ENCODE measurements at places on chromosomes 2 and 18.
A peak's percentile ranks its signal among the peaks of the same experiment; 100 is the strongest.

DNA sequence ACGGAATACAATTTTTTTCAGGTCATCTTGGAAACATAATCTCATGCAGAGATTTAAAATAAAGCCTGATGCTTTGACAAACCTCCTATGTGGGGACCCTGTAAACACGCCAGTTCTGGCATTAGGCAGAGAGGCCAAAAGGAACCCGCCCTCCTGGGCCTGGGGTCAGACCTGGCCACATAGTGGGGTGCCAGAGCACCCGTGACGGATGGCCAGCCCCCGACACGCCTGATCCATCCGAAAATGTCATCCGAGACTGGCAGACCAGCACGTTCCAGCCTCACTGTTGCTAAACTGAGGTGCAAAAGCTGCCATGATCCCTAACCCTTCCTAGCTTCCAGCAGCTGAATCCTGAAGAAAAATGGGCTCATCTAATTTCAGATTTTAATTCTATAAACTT lies 222.6 kb upstream of the SALL3 start:
- peaks cover 2% of the 10 kb centered on the region for H3K27me3 ChIP-seq
- no peak overlapping the region for H3K27ac ChIP-seq
- H3K36me3 ChIP-seq: no peaks in the 10 kb centered on the region
- no peaks in the 10 kb centered on the region for H3K4me1 ChIP-seq

- H3K36me3 ChIP-seq: peaks cover 53% of the 10 kb centered on the region
- no peak for DNase-seq
- H3K4me1 ChIP-seq: no peaks in the 10 kb centered on the region
- H3K27me3 ChIP-seq: no peaks in the 10 kb centered on the region
- H3K27ac ChIP-seq: no peak overlapping the region
- no peak overlapping the region for H3K4me3 ChIP-seq
Observed at GRCh38 chr2:43942881-43943280, 52.9 kb downstream of the LRPPRC start.

DNA sequence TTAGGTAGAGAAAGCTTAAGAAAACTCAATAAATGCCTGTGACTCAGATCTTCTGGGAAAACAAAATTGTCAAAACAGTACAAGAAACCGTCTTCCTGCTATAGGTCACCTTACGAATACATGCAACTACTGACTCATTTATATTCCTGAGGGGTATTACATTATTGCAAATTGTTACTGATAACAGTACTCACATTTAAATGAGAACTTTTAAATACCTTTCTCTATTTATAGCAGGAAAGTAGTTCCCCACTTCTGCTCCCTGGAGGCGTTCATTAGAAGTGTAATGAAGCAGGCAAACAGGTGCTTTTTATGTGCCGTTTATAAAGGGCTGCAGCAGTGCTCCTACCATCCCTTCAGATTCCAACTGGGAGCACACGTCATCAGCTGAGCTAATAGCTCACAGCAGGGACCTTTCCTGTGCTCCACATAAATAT lies 65.1 kb upstream of the RPRM start:
- no peaks in the 10 kb centered on the region for H3K36me3 ChIP-seq
- H3K27ac ChIP-seq: no peak overlapping the region
- no peak for DNase-seq
- no peak overlapping the region for H3K4me3 ChIP-seq

DNA sequence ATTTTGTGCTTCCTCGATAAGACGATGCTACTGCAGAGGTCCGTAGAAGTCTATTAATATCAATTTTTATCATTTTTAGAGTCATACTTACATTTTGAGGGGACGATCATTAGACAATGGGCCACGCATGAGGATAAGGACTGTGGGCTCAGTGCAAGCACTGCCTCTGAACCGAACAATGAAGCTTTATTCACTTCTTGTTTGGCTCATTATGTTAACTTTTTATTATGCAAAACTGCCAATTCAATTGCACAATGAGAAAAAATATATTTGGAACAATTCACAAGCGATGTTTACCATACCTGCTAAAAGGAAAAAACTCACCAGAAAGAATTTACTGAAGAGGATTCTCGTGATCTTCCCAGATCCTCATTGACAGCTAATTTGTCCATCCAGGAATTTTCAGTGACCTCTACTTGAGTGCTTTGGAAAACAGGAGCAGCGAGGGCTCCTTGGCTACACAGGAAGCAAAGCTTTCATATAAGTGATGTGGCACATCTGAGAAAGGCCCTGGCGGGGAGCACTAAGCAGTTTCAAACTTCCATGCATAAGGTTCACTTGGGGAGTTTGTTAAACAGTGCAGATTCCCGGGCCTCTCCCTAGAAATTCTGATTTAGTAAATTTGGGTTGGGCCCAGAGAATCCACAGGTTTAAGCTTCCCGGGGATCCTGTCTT lies 13.3 kb upstream of the CAPN13 start:
- no peak overlapping the region for H3K4me3 ChIP-seq
- H3K27me3 ChIP-seq: no peaks in the 10 kb centered on the region
- no peak overlapping the region for H3K27ac ChIP-seq

GRCh38 chr2:214800180-214800579 lies 9.3 kb downstream of the BARD1 start:
- H3K27me3 ChIP-seq: no peaks in the 10 kb centered on the region
- no peak for DNase-seq
- no peaks in the 10 kb centered on the region for H3K4me1 ChIP-seq
- no peak overlapping the region for H3K27ac ChIP-seq

DNA sequence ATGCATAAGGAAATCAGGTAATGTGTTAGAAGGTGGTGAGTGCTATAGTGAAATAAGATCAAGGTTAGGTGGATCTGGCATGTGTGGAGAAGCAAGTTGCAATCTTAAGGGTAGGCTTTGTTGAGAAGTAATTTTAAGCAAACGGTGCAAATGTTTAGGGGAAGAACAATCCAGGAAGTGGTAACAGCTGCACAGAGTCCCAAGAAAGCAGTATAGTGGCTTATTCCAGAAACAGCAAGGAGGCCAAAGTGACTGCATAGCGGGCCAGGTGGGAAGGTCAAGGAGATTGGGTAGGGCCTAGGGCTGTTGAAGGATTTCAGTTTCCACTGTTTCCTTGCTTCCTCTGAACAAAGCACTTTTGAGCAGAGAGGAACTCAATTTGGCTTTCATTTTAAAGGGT lies 30.0 kb upstream of the RAB1A start:
- H3K4me3 ChIP-seq: no peak overlapping the region
- no peaks in the 10 kb centered on the region for H3K27me3 ChIP-seq
- H3K36me3 ChIP-seq: no peaks in the 10 kb centered on the region
- DNase-seq: no peak

DNA sequence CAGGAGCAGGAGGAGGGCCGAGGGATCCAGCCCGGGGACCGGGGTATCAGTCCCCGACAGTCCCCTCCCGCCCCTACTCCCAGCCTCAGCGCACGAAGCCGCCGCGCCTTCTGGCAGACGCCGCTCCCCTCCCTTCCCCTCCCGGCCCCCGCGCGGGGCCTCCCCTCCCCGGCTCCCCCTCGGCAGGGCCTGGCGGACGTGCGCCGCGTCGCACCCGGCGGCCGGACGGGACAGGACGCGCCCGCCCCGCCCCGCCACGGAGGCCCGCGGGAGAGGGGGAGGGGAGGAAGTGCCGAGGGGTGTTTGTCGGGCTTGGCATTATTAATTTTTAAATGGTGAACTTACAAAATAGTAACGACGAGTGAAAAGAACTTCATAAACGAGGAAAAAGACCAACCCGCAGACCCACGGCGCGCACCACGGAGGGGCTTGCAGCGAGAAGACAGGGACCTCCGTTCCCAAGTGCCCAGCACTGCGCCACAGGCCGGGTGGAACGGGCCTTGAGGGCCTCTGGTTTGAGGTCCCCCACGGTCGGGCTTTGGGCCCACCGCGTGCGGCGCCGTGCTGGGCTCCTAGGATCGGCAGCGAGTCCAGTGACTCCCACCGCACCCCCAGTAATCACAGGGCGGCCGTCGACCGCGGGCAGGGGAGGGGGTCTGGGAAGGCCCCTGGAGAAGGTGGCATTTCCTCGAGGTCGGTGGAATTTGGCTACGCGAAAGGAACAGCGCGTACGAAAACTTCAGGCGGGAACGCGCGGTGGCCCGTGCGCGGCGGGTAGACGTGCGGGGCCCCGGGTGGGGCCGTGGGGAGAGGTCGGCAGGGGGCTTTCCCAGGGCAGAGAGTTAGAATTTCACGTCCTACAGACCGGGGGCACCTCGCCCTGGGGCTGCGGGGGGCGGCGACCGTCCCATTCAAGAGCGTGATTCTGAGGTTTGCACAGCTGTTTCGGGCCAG lies 954 bp upstream of the CTDSP1 start:
- peak overlapping the region; percentile 86 for H3K4me3 ChIP-seq
- peaks cover 83% of the 10 kb centered on the region for H3K4me1 ChIP-seq
- H3K27ac ChIP-seq: peak overlapping the region; percentile 93

GRCh38 chr2:101883860-101884259 lies 107.9 kb upstream of the IL1R2 start:
- H3K4me3 ChIP-seq: no peak overlapping the region
- DNase-seq: no peak
- H3K36me3 ChIP-seq: peaks cover 83% of the 10 kb centered on the region
- no peak overlapping the region for H3K27ac ChIP-seq
- H3K4me1 ChIP-seq: no peaks in the 10 kb centered on the region

DNA sequence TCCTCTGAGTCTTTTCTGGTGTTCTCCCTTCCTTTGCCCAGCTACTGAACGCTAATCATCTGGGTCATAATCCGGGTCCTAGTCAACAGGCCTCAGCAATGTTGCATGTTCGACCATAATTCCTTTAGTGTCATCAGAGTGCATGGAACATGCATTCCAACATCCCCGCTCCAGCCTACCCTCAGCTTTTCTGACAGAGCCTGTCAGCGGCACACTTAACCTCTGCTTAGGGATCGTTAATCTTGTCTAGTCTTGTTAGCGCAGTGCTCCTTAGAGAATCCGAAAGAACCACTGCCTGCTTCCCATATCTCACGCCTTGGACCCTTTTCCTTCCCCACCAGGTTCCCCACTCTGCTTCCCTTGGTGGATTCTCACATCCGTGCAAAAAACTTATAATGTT lies 767.9 kb upstream of the ID2 start:
- no peaks in the 10 kb centered on the region for H3K27me3 ChIP-seq
- no peaks in the 10 kb centered on the region for H3K36me3 ChIP-seq
- no peak for DNase-seq

- no peaks in the 10 kb centered on the region for H3K36me3 ChIP-seq
- no peak for DNase-seq
- H3K4me3 ChIP-seq: no peak overlapping the region
- no peaks in the 10 kb centered on the region for H3K4me1 ChIP-seq
- no peak overlapping the region for H3K27ac ChIP-seq
Observed at GRCh38 chr2:7479603-7480002, 562.4 kb downstream of the RNF144A start.

GRCh38 chr2:2550856-2551255 lies 219.8 kb upstream of the MYT1L start:
- DNase-seq: no peak
- H3K27me3 ChIP-seq: no peaks in the 10 kb centered on the region
- H3K4me3 ChIP-seq: no peak overlapping the region
- no peaks in the 10 kb centered on the region for H3K36me3 ChIP-seq
- H3K27ac ChIP-seq: no peak overlapping the region

- H3K4me1 ChIP-seq: no peaks in the 10 kb centered on the region
- H3K36me3 ChIP-seq: no peaks in the 10 kb centered on the region
- no peak overlapping the region for H3K4me3 ChIP-seq
- DNase-seq: no peak
- H3K27ac ChIP-seq: no peak overlapping the region
- peaks cover 4% of the 10 kb centered on the region for H3K27me3 ChIP-seq
Observed at GRCh38 chr2:47299555-47299954, 103.4 kb upstream of the MSH2 start.

GRCh38 chr2:45121236-45121927 lies 112.1 kb upstream of the SIX2 start:
- H3K27me3 ChIP-seq: no peaks in the 10 kb centered on the region
- H3K4me3 ChIP-seq: no peak overlapping the region
- no peak overlapping the region for H3K27ac ChIP-seq
- DNase-seq: no peak
- no peaks in the 10 kb centered on the region for H3K36me3 ChIP-seq
- H3K4me1 ChIP-seq: no peaks in the 10 kb centered on the region

- no peak for DNase-seq
- H3K4me1 ChIP-seq: no peaks in the 10 kb centered on the region
- no peaks in the 10 kb centered on the region for H3K36me3 ChIP-seq
- no peak overlapping the region for H3K4me3 ChIP-seq
Observed at GRCh38 chr2:141392517-141393213, 738.2 kb downstream of the LRP1B start.

DNA sequence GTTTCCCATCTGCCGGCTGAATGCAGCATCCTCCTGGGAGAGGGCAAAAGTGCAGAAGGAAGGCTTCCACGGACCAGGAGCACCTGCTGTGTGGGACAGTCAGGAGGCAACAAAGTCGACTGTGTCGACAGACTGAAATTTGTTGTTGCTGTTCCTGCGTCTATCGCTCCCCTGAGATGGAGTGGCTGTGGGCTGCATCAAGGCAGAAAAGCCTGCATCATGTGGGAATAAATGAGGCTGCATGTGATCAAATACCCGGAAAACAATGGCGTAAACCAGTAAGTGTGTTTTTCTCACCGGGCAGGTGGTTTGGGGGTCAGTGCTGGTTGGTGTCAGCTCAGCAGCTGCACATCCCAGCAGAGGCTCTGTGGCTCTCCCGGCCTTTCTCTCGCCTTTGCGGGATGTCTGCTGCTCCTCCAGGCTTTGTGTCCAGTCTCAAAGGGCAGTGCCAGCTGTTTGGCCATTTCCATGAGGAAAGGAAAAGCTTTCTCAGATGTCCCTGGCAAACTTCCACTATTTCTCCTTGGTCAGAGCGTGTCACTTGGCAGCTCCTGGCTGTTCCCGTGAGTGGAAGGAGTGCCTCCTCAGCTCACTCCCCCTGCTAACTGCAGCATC lies 262.4 kb downstream of the NDUFA10 start:
- no peak for DNase-seq
- no peak overlapping the region for H3K27ac ChIP-seq
- no peaks in the 10 kb centered on the region for H3K36me3 ChIP-seq
- no peaks in the 10 kb centered on the region for H3K4me1 ChIP-seq

DNA sequence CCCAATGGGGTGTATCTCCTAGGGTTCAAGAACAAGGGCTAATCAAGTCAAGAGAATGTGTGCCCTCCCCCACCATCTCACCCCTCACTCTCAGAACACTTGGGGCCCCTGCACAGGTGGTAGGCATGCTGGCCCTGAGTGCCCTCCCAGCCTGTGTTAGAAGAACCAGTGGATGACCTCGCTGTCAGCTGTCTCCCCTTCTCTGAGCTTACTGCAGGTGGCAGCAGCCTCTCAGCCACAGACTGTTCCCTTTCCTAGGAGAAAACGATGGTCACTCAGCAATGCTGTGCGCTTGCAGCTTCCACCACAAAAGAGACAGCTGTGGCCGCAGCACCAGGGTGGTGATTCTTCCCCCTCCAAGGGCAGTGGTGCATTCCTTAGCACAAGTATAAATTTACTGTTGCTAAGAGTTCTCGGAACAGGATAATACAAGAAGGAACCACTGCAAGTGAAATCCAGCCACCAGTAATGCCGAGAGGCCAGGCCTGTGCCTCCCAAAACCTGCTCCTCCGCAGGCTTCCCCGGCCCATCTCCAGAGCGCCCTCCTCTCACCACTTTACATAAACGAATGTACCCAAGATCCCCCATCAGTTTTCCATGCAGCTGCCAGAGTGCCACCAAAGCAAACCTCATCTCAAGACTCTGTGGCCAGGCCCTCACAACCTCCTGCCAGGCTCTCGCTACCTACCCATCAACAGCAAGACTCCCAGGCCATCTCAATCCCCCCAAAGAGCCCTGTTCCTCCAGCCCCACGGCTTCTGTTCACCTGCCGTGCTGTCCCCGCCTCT lies 935 bp upstream of the RAMP1 start:
- H3K36me3 ChIP-seq: no peaks in the 10 kb centered on the region
- no peak overlapping the region for H3K27ac ChIP-seq
- no peak for DNase-seq
- H3K27me3 ChIP-seq: peaks cover 27% of the 10 kb centered on the region
